ENCODE measurements at places on chromosomes 16 and 17. TPM values are rescaled to one million over a fixed set of nuclear protein-coding genes. Genes with fewer than 3 reads are reported as not detected.
A peak's percentile ranks its signal among the peaks of the same experiment; 100 is the strongest.

DNA sequence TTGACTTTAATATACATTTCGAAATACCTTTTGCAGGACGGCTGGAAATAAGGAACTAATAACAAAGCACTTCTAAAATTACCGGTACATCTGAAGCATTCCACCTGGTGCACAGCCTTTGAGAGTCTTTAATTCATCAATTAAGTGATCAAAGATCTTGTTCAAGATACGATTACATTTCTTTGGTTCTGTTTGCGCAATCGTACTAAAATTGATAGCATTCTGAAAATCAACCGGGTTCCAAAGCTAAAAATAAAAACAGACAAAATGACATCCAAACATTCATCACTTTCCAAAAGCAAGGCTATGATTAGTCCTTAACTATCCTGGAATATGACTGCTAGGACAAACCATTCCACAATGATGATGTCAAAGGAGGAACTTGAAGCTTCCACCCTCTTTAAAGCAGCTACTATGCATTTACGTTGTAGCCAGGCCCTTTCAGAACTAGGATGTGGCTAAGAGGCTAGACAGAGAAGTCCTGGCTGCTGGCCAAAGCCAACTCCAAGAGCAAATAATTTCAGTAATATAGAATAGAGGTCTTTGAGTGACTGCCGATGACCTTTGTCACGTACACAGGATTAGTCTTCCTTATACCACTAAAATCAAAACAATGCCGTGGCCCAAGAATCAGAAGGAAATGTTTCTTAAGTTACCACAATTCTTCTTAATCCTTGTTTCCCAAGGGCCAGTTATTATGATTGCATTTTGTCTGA, 299.8 kb upstream of the PSMD7 start:
- no peak for DNase-seq

The HBA1 gene
- 48.9 TPM for total RNA-seq

DNA sequence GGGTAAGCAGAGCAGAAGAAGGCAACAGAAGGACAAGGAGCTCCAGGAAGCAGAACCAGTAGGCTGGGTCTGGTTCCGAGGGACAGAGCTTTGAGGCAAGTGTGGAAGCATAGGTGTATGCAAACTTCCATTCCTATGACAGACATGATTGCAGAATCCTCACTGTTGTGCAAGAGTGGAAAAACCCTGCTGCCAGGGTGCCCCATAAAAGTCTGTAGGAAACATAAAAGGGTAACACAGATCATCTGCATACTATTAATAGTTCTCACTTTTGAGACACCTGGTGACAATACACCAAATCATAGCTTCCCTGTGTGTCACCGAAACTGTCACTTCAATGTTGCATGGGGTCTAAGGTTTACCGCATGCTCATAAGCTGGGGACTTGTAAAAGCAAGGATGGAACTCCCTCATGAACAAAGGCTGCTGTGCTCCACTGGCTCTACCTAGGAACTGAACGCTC, 39.7 kb downstream of the ARHGAP17 start:
- DNase-seq, result no peak

DNA sequence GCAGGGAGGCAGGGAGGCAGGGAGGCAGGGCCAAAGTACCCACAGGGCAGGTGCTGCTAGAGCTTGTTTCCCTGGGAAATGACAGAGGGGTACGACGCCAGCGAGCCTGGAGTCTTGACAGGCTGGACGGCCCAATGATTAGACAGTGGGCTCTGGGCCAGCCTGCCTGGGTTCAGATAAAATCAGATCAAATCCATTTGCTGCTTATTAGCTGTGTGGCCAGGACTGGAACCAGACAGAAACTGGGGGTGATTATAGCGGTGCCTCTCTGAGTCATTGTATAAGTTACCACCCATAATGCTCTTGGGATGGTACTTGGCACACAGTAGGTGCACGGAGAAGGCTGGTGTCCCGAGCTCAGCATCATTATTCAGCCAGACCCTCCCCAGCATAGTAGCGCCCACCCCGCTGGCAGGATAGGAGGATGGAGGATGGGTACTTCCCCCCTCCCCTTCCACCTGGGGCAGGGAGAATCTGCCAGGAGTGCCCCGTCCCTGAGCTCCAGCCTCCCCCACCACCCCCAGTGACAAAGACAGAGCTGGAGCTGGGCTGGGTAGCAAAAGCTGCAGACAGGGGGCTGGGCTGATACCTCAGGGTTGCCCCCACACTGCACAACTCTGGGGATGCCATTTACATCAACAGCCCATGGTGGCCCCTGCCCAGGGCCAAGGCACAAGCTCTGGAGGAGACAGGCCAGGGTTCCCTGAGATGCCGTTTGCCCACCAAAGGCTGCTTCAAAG, 77.6 kb upstream of the TNRC6C start:
- DNase-seq, result peak; percentile 33

The MYCBPAP gene
- 0.55 TPM for total RNA-seq

DNA sequence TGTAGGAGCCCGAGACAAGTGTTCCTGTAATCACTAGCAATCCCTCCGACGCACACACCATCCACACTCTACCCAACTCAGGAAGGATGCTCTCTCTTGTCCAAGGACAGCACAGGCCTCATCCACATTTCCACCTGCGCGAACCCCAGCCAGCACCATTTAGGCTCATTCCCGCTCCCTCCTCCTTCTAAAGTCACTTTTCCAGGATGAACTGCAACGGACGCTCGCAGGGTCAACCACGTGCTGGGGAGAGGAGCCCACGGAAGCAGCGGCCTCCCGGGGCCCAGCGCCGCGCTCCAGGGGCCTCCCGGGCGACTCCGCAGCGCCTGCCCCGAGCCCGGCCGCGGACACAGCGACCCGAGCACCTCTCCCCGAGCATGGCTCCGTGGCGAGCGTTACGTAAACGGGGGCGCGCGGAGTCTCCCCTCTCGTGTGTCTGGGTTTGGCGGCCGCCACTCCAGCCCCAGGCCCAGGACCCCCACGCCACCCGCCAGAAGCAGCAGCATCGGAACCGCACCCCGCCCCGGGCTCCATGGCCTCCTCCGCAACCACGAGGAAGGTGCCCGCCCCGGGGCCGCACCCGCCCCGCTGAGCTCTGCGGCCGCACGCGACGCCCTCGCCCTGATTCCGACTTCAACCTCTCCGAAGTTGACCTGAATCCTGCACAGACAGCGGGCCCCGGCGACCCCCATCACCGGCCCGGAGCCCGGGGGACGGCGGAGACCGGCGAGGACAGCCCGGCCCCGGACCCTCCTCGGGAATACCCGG, 668 bp downstream of the USP36 start:
- peak; percentile 67 for DNase-seq

- DNase-seq, result no peak
Observed at GRCh38 chr16:47503936-47504335, 42.8 kb downstream of the PHKB start.

All from left ventricle myocardium superior (tissue), 1 donor.